ENCODE measurements at places on chromosomes 5 and 9.

DNA sequence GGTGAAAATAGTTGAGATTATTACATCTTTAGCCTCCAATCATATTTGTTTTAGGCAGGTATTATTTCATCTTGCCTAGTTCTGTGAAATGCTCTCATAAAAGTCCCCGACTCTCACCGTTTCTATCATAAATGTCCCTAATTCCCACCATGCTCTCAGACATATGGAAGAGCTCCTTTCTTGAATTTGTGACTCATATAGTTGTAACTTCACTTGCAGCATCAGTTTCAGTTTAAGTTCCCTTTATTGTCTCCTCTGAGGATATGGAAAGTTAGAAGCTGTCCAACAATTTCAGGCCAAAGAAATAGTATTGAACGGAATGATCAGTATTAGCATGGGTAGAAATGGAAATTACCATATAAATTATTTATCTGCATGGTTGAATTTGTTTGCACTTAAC is 187.5 kb upstream of the NR4A3 start:
- DNase-seq = no peak

- no peak for DNase-seq
Measured at GRCh38 chr5:91277093-91277626, 106.0 kb downstream of the ARRDC3 start.

DNA sequence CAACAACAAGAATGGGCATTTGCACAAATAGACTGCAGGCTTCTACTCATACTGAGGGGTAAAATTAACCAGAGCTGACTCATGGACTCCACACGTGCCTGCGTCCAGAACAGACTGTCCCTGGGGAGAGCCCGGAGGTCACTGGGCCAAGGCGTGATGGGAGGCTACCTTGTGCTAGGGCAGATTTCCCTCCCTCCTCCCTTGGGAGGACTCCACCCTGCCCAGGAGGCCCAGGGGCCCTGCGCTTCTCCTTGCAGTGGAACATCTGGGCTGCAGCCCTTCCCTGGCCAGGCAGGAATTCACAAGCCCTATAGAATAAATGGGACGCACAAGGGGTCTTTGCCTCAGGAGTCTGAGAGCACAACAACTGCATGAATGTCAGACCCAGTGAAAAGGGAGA is 35.6 kb downstream of the IRX2 start:
- DNase-seq = no peak

GRCh38 chr5:155914766-155915165 is 412.2 kb upstream of the SGCD start:
- no peak for DNase-seq

- DNase-seq = no peak
Measured at GRCh38 chr5:150492621-150493020, 15.3 kb upstream of the NDST1 start.

- no peak for DNase-seq
Measured at GRCh38 chr9:128192601-128193371, 1.4 kb upstream of the CIZ1 start.

- no peak for DNase-seq
Measured at GRCh38 chr5:33153831-33154230, 286.9 kb upstream of the TARS1 start.

DNA sequence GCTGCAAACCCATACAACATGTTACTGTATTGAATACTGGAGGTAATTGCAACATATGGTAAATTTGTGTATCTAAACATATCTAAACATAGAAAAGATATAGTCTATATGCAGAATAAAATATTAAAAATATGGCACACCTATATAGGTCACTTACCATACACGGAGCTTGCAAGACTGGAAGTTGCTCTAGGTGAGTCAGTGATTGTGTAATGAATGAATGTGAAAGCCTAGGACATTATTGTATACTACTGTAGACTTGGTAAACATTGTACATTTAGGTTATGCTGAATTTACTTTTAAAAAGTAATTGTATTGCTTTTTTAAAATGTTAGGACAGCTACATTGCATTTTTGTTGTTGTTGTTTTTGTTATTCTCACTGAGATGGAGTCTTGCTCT is 968.8 kb downstream of the TLE1 start:
- no peak for DNase-seq

DNA sequence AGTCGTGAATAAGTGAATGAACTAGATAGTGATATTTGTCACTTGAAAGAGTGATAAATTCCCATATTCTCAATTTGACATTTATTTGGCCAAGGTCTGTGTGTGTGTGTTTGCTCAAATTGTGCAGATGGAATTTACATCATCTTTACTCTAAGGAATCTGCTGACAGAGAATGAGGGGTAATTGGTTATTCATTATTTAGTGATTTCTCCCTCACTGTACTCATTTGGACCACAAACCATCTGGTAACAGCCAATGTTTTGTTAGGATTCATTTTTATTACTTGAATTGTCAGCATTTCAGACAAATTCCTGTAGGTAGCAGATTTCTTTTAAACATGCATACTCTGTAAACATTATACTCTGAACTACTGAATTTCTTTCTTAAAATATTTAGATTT is 15.6 kb downstream of the VCAN start:
- no peak for DNase-seq

DNA sequence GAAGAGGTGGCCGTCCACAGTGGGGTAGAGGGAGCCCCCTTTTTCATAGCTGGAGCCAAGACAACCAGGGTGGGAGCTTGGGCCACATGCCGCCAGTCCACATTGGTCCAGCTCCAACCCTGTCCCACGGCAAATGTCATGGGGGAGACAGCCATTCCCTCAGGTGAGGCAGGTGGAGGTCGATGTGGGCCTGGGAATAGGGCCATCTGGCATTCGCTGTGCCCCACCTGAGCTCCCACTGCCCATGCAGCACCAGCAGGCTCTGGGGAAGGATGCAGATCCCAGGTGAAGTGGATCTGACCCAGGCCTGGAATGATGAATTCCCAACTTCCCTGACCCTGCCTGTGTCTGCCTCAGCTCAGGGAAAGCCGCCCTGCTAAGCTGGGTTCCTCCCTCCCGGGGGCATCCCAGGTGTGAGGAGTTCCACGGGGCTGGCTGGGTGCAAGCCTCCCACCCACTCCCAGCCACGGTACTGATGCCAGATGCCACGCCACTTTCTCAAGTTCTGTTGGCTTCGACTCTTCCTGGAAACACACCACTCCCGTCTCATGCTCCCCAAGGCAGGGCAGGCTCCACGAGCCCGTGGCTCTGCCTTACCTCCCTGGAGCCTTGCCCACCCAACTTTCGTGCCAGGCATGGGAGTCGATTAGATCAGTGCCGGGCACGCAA is 25.2 kb upstream of the FCN2 start:
- no peak for DNase-seq

DNA sequence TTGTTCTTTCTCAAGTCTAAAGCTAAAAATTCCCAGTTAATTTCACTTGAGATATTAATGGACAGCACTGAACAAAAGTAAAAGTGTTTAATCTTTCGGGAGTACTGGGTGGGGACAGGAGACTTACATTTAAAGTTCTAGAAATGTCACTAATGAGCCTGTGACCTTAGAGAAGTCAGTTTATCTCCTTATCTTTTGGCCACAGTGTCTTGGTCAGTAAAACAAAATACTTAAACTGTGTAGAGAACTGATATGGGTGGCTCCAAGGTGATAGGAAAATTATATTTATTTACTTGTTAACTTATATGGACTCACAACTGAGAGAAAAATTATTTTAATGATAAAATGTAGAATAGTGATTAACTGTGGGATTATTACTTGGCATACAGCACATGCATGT is 8.9 kb downstream of the IPO11 start:
- no peak for DNase-seq

GRCh38 chr9:6109571-6109970 is 94.1 kb upstream of the RANBP6 start:
- no peak for DNase-seq

DNA sequence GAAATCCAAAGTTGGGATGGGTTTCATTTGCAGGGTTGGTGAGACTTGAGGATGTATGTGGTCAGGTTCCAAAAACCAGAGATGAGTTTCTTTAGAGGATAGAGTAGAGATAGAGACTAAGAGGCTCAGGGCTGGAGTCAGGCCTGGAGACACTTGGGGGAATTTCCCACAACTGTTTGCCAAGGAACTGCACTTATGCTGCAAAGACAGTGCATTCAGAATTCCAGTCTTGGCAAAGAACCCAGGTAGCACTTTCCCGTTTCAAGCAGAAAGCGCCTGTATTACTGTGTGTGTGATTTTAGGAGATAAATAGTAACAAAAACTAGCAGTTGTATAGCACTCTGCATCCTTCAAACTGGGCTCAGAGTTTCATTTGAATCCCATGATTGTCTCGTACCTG is 55.4 kb downstream of the SNCAIP start:
- no peak for DNase-seq

DNA sequence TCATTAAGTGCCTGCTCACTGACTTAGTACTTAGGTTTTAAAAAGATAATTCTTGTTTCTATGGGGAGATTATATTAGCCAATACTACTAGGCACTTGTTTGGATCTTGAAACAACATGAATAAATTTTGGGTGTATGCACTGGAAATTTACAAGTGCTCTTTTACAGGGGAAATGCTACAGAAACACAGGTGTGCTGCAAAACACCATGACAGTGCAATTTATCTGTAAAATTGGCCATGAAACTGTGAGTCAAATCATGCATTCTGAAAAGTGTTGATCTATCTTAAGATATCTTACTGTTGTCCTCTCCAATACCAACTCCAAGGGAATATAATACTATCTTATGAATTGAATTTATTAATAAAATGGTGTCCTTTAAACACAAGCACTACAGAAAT is 12.1 kb upstream of the PCDHB1 start:
- DNase-seq = no peak

- no peak for DNase-seq
Measured at GRCh38 chr5:60636644-60637043, 63.3 kb downstream of the DEPDC1B start.

- DNase-seq = no peak
Measured at GRCh38 chr5:140259500-140259899, 43.4 kb downstream of the PFDN1 start.

DNA sequence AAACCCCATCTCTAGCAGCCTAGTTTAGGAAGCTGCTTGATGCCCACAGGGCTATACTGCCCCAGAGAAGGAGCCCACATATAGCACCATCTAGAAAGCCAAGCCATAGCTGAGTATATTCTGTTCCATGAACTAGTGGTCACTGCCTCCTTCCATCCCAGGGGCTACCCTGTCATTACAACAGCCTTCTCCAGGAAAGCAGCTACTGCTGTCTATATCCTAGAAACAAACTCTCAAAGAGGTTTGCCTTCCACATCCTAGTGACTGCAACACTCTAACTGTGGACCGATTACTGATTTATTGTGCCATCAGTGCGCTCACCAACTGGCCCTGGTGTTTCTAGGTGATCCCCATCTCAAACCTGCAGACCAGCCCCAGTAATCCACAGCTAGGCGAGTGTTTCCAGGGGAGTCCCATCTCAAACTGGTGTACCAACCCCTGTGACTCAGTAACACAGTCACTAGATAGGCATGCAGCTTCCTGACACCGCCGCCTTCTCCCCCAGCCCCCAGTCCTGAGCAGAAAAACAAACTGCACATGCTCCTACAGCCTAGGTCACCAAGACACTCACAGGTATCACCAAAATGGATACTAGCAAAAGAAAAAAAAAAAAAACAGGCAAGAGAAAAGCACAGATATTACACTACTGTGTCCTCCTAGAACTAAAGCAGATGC is 14.8 kb downstream of the SPTLC1 start:
- DNase-seq = no peak

GRCh38 chr5:41527201-41527779 is 16.9 kb upstream of the PLCXD3 start:
- no peak for DNase-seq

DNA sequence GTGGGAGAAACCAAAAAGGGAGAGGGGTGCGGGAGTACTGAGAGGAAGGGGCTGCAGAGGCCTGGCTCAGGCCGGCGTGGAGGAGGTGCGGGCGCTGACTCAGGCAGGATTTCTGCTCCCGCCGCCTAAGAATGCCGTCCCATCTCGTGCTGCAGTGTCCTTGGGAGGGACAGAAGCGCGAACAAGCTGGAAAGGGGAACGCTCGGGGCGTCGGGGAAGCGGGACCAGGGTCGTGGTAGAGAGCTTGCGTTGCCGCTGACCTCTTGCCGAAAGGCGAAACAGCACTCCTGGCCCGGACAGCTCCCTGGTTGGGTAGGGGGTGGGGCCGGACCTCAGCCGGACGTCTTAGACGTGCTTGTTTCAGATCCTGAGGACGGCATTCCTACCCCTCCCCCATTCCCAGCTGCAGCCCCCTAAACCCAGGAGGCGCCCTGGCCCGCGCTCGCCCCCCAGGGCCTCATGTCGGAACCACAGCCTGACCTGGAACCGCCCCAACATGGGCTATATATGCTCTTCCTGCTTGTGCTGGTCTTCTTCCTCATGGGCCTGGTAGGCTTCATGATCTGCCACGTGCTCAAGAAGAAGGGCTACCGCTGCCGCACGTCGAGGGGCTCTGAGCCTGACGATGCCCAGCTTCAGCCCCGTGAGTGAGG is 1.1 kb downstream of the RELL2 start:
- DNase-seq = peak; percentile 43

GRCh38 chr9:132726576-132727130 is 56.4 kb downstream of the GTF3C4 start:
- DNase-seq = no peak

- no peak for DNase-seq
Measured at GRCh38 chr5:111310711-111311620, 86.8 kb downstream of the CAMK4 start.

DNA sequence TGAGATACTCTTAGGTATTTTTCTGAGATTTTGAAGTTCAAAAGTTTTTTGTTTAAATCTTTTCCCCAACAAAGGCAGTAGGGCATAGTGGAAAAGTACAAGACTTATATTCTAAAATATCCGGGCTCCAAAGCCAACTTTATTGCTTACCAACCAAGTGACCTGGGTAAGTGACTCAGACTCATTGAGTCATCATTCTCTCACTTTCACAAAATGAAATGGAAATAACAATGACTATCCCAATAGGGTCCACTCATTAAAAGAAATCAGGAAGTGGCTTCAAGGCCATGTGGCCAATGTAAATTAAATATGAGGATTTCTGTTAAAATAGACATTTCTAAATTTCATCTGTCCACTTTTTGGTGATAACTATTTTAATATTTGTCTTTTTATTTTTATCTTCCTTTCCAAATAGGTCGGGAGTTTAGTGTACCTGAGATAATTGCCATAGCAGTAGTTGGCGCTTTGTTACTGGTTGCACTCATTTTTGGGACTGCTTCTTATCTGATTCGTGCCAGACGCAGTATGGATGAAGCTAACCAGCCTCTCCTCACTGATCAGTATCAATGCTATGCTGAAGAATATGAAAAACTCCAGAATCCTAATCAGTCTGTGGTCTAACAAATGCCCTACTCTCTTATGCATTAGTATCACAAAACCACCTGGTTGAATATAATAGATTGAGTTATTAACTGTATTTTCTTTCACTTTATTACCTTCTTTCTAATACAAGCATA is 15.5 kb downstream of the TYRP1 start:
- DNase-seq = no peak

- DNase-seq = no peak
Measured at GRCh38 chr5:50744776-50745175, 78.3 kb downstream of the PARP8 start.

GRCh38 chr5:173041881-173042762 is 14.0 kb upstream of the CREBRF start:
- no peak for DNase-seq

GRCh38 chr9:123631862-123632261 is 275.9 kb downstream of the CRB2 start:
- no peak for DNase-seq
